Hindlimb muscle (tissue), 1 donor: ENCODE measurements at places on chromosomes 3 and 15. TPM values are rescaled to one million over a fixed set of nuclear protein-coding genes. Genes with fewer than 3 reads are reported as not detected.
A peak's percentile ranks its signal among the peaks of the same experiment; 100 is the strongest.

DNA sequence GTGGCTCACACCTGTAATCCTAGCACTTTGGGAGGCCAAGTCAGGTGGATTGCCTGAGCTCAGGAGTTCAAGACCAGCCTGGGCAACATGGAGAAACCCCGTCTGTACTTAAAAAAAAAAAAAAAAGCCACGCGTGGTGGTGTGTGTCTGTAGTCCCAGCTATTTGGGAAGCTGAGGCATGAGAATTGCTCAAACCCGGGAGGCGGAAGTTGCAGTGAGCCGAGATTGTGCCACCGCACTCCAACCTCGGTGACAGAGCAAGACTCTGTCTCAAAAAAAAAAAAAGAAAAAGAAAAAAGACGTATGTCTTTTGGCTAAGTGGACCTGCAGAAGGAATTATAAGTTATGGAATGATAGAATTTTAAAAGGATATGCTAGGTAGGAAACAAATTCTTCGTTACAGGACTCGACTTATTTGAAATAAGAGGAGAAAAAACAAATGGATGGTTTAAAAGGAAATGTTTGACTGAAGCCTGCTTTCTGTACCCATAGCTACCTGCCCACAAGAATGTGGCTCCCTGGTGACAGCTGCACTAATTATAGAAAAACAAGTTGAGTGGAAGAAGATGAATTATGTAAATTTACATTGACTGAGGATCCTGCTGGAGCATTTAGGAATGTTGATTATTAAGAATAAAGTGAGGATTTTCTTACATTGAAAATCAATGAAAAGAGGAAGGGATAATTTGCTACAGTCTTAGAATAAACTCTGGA, 36.0 kb upstream of the SKIL start:
- no peak for DNase-seq

DNA sequence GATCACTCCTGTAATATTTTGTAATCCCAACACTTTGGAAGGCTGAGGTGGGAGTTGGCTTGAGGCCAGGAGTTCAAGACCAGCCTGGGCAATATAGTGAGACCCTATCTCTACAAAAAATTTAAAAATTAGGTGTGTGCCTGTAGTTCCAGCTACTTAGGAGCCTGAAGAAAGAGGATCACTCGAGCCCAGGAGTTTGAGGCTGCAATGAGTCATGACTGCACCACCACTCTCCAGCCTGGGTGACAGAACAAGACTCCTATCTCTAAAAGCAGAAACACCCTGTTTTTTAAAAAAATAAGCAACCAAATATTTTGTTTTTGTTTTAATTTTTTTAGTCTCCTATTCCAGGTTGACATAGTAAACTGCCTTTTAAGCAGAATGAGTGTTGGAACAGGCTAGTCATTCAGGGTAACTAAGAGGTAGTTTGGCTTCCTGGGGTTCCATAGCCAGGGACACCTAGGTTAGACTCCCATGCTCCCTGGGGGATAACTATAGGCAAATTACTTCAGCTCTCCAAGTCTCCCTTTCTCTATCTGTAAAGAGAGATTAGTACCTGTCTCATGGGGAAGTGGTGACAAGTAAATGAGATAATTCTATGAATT, 114.6 kb upstream of the C15orf61 start:
- no peak for DNase-seq

DNA sequence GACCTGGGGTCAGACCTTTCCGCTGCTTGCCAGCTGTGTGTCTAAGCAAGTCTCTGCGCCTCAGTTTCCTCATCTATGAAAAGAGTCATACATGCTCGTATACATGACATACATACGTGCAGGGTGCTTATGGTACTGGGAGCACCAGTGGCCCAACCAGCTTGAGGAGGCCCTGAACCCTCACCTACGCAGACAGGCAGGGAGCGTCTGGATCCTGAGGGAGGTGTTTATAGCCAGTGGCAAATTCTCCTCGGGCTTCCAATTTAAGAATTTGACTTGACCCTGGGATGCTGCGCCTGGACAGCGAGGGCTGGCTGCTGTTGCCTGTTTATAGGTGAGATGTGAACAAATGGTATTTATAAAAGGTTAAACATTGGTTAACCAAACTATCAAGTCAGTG, 17.7 kb upstream of the FGD5 start:
- DNase-seq = no peak

DNA sequence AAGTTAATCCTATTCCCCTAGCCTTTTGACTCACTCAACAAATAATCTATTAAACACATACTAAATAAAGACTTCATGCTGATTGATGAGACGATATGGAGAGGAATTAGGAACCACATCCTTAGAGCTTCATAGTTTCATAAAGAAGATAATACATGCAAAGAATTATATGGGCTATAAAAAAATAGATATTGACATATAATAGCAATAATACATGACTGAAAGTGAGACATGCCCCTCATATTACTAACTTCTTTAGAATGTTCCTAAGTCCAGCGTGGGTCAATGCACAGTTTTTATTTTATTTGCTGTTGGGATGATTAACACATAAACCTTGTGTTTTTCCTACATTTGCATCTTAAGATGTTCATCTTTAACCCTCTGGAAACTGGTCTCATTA, 32.2 kb downstream of the SUCNR1 start:
- no peak for DNase-seq

DNA sequence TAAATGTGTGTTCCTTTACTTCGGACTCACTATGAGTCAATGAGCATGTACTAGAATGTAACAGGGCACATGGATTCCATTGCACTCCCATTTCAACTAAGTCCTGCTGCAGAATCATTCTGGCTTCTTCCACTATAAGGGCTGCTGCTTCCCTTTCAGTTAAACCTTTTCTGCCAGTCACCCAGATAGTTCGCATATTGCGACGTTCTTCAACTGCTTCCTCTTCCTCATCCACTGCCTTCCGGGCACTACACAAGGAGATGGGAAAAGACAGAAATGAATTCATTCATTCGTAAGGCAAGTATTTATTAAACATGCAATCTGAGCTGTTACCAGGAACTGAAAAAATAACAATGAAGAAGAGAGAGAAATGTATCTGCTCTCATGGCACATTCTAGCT, 55.6 kb downstream of the POLQ start:
- DNase-seq = no peak

- DNase-seq = peak; percentile 91
These were observed 748.5 kb downstream of the ROBO1 start for GRCh38 chr3:79019137-79019923.

- no peak for DNase-seq
These were observed 65.6 kb downstream of the SUMF1 start for GRCh38 chr3:4401441-4401840.

DNA sequence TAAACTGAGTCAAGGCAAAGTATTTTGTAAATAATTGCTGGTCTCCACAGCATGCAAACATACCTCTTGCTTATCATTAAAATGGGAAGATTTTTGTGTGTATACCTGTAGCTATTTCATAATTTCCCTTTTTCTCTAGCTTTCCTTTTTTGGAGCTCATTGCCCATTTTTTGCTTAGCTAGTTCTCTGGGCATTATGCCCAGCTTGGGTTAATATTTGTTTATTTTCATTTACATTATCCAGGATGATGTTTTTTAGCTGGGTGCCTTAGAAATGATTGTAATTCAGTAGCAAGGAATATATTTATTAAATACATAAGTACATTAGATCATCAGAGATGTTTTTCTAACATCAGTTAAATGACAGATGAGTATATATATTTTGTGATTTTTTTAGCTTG, 1271.7 kb upstream of the GBE1 start:
- no peak for DNase-seq

DNA sequence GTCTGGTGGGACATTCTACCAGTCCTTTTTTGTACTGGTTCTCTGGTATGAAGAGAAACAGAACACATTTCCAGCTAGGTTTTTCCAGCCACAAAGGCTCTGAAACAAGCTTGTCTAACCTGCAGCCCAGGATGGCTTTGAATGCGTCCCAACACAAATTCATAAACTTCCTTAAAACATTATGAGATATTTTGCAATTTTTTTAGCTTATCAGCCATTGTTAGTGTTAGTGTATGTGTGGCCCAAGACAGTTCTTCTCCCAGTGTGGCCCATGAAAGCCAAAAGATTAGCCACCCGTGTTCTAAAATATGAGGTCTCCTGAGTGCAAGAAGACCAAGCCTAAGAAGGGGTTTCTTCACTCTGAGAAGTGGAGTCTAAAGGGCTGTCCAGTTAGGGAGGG, 18.4 kb upstream of the TIMP4 start:
- DNase-seq = no peak

DNA sequence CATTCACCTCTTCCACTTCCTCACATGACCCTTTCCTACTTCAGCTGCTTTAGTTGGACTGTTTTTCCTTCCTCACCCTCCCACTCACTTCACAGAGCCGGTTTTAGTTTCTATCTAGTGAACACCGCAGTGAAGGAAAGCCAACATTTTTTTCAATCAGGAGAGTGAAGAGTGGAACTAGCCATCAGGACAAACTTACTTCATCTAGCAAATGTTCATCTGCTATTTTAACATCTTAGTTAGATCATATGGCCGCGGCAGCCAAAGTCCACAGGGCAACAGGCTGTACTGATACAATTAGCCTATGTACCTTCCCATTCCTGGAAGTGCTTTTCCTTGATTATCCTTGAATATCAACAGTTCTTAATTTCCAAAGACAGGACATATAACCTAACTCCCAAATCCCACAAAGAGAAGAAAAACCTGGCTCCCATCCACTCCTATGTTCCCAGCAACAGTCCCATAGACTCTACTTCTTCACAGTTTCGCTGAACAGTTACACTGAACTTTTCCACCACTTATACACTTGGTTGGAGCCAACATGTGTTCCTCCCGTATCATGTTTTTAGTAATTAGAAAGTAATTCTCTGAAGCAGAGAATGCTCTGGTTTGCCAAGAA, 456.2 kb upstream of the THBS1 start:
- DNase-seq = no peak

DNA sequence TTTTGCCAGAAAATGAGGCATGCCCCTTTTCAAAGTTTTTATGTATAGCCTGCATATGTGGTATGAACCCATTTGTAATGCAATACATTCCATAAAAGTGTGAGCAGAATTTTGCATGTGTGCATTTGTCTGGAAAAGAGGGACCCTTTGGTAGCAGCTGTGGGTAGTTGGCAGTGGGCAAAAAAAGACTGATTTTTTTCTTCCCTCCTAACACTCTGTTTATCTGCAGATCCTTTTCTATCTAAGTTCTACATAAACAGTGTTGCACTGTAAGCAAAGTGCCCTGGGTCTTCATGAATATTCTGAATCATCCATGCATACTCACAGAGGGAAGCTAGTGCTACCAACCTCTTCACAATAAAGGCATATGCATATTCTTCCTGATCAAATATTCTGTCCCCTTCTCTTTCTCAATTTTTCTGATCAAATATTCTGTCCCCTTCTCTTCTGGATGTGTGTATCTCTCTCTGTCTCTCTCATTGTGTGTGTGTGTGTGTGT, 211.2 kb upstream of the EIF1B start:
- DNase-seq = no peak

- DNase-seq = no peak
These were observed 155.6 kb downstream of the ADAM10 start for GRCh38 chr15:58593870-58594269.

GRCh38 chr3:95899911-95900310, 914.5 kb upstream of the EPHA6 start:
- no peak for DNase-seq

- DNase-seq = no peak
These were observed 32.0 kb upstream of the RAF1 start for GRCh38 chr3:12695916-12696315.

DNA sequence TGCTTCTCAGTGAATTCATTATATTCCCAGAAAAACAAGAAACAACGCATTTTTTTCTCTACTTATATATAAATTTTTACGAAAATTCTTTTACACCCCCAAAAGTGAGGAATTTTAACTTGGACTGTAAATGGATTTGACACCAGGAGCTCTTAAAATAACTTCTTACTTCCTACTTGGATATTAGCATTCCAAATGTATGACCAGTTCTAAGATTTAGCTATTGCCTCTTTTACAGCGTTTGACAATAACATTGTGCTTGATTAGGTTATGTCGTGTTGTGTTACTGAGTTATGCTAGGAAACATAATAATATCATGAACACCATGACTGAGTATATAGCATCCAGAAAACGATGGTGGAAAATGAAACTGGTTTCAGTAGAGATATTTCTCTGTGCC, 177.0 kb downstream of the CNTN6 start:
- no peak for DNase-seq

GRCh38 chr15:51191072-51191670, 96.5 kb upstream of the TNFAIP8L3 start:
- peak; percentile 54 for DNase-seq

DNA sequence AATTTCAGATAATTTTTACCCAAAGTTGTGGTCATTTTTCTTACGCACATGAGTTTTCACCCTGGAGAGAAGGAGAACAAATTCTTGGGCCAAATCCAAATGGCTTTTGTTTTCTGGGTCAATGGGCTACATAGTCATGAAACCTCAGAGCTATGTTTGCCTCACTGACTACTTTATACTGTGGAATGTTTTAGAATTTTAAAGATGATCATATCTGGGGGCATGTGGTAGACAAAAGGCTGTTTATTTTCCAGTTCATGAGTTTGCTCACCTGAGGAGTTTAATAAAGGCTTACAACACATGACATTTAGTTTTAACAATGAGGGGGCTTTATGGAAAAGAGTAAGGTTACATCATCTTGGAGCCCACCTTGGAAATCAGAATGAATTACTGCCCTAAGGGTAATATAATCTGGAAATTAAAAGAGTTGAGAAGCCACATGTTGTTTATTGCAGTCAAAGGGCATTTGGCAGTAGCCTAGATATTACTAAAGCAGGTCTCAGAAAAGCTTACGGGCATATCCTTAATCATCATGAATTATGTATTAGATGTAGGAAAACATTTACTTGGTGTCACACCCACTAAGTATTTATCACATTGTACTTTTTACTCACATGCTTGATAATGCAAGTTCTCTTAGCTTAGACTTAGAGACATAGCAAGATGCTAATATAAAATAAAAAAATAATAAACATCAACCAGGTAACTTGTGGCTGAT, 466.1 kb downstream of the EDEM1 start:
- DNase-seq = no peak

DNA sequence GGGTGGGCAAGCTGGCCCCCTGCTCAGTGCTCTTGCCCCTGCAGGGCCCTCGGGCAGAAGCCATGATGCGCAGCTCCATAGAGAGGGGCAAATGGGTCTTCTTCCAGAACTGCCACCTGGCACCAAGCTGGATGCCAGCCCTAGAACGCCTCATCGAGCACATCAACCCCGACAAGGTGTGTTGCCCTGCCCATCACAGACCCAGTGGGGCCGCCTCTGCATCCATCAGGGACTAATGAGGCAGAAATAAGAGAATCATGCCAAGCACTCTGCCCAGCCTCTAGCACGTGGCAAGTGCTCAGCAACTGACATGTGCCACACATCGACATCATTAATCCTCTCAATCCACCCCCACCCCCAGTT, 49.4 kb downstream of the SEMA3G start:
- no peak for DNase-seq

HRG gene
- polyA plus RNA-seq = 0.18 TPM

HTD2 gene
- 15.5 TPM for polyA plus RNA-seq

FOXL2NB gene
- polyA plus RNA-seq = 0.08 TPM

SLC38A3 gene
- polyA plus RNA-seq = 3.3 TPM

TRIM59 gene
- 8.3 TPM for polyA plus RNA-seq

SLC22A13 gene
- polyA plus RNA-seq = 0.18 TPM

CCDC9B gene
- polyA plus RNA-seq = 22.2 TPM

GOLGA6B gene
- not detected for polyA plus RNA-seq
